ENCODE measurements at places on chromosomes 6 and 20.

DNA sequence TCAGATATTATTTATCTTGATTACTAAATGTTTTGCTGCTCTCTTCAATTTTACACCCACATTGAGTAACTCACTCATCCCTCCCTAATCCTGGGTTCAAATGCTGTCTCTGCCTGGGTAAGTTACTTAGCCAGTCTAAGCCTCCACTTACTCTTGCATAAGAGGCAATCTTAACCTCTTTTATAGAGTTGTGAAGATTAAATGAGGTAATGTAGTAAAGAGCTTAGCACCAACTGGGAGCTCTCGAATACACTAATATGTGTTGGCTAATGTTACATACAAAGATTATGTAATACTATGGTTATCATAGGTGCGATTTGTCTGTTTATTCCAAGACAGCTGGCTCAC lies 134.4 kb upstream of the STMND1 start:
- DNase-seq, result no peak

- no peak for DNase-seq
These were observed 320.7 kb downstream of the CBLN4 start for GRCh38 chr20:55684578-55684977.

DNA sequence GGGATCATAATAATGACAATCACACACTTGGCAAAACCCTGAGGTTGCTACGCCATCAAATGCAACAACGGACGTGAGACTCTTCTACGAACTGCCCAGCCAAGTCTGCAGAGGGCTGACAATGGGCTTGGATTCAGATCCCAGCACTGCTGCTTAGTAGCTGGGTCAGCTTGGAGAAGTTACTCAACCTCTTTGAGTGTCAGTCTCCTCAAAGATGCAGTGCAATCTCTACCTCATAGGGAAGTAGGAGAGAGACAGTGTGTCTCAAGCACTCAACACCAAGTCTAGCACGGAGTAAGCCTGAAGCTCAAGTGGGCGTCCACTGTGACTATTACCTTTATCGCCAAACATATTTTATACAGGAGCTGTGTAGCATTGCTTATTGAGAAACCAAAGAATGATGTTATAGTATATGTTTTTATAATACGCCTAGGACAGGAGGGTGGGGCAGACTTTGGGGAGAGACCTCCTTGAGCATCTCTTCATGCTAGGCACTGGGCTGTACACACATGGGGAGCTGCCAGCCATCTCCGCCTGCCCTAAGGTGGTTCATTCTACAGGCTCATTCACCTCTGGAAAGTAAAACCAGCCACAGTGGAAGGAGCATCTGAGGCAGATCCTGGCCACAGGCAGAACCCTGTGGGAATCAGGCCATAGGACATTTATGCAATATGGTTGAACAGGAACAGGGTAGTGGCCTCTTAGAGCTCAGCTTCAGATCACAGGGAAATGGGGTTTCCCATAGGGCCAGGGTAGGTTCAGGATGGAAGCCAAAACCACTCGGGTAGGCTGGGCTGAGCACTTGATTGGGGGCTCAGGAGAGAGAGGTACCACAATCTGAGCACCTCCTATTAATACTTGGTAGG lies 160.2 kb downstream of the MRPL14 start:
- no peak for DNase-seq

- DNase-seq, result no peak
These were observed 124.2 kb downstream of the CEBPB start for GRCh38 chr20:50314678-50315335.

- DNase-seq, result no peak
These were observed 5.9 kb downstream of the HSPA12B start for GRCh38 chr20:3738111-3739053.

Measured in HTR-8/SVneo (cell line).